HFFc6 (cell line): ENCODE measurements at places on chromosomes 12 and 14.

- no peak overlapping the region for H3K27ac ChIP-seq
- peak; percentile 92 for DNase-seq
- H3K36me3 ChIP-seq = no peaks in the 10 kb centered on the region
- no peaks in the 10 kb centered on the region for H3K27me3 ChIP-seq
- peak overlapping the region; percentile 11; the same call in 1 of the 2 replicates for H3K4me3 ChIP-seq
Observed at GRCh38 chr12:12704593-12705230, 8.7 kb upstream of the GPR19 start.

GRCh38 chr12:30169839-30170591 is 386.3 kb upstream of the TMTC1 start:
- H3K27ac ChIP-seq = no peak overlapping the region
- H3K4me1 ChIP-seq = no peaks in the 10 kb centered on the region
- no peaks in the 10 kb centered on the region; the same call in 1 of the 2 replicates for H3K27me3 ChIP-seq
- no peak for DNase-seq

- H3K4me3 ChIP-seq = no peak overlapping the region
- DNase-seq = no peak
- H3K27ac ChIP-seq = no peak overlapping the region
- peaks cover 4% of the 10 kb centered on the region for H3K27me3 ChIP-seq
Observed at GRCh38 chr12:106265116-106265515, 17.3 kb upstream of the CKAP4 start.

- peak within 1 kb of the TSS; percentile 88 for H3K27ac ChIP-seq
- H3K36me3 ChIP-seq = peaks cover 26% of the 10 kb centered on the region; the same call in 1 of the 2 replicates
- peaks cover 42% of the 10 kb centered on the region for H3K4me1 ChIP-seq
- H3K4me3 ChIP-seq = peak within 1 kb of the TSS; percentile 87
- H3K27me3 ChIP-seq = peaks cover 18% of the 10 kb centered on the region
Observed at GRCh38 chr14:50532502-50533240, at the start of gene MAP4K5. Gene MAP4K5 (minus strand): TSS chr14:50532569. CDS start chr14:50532049, 520 bp downstream.

- H3K36me3 ChIP-seq = no peaks in the 10 kb centered on the region
- H3K4me1 ChIP-seq = peaks cover 10% of the 10 kb centered on the region
- no peak overlapping the region for H3K4me3 ChIP-seq
- DNase-seq = peak; percentile 27
- H3K27me3 ChIP-seq = peaks cover 3% of the 10 kb centered on the region
Observed at GRCh38 chr12:92439420-92439805, 263.4 kb upstream of the PLEKHG7 start.

GRCh38 chr12:65632131-65632855 is 192.0 kb upstream of the HMGA2 start:
- peak overlapping the region; percentile 47 for H3K4me3 ChIP-seq
- H3K36me3 ChIP-seq = peaks cover 10% of the 10 kb centered on the region; the same call in 1 of the 2 replicates
- peaks cover 97% of the 10 kb centered on the region for H3K4me1 ChIP-seq
- no peak for DNase-seq

GRCh38 chr12:30517320-30517719 is 178.3 kb downstream of the IPO8 start:
- DNase-seq = no peak
- H3K27ac ChIP-seq = no peak overlapping the region
- H3K27me3 ChIP-seq = no peaks in the 10 kb centered on the region
- H3K36me3 ChIP-seq = no peaks in the 10 kb centered on the region
- no peaks in the 10 kb centered on the region for H3K4me1 ChIP-seq

DNA sequence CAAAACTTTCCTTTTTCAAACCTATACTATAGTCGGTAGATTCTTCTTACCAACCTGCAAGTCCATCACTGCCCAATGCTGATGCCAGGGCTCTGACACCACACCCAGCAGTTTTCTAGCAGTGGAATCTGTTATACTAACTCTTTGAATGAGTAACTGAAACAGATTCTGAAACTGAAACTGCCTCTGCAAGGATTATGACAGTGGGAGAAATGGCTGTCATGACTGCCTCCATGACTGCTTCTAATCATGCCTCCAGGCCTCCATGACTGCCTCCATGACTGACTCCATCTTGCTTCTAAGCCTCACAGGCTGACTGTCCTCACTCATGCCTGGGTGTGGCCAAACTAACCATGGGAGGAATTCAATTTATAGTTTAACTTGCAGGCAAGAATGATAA is 29.4 kb upstream of the OXA1L start:
- H3K4me1 ChIP-seq = 0 out of 2 replicates have a peak, but pooled peaks cover 5% of the 10 kb centered on the region
- no peak overlapping the region for H3K4me3 ChIP-seq
- peaks cover 7% of the 10 kb centered on the region; the same call in 1 of the 2 replicates for H3K36me3 ChIP-seq
- no peak overlapping the region for H3K27ac ChIP-seq
- no peak for DNase-seq
- H3K27me3 ChIP-seq = peaks cover 9% of the 10 kb centered on the region

DNA sequence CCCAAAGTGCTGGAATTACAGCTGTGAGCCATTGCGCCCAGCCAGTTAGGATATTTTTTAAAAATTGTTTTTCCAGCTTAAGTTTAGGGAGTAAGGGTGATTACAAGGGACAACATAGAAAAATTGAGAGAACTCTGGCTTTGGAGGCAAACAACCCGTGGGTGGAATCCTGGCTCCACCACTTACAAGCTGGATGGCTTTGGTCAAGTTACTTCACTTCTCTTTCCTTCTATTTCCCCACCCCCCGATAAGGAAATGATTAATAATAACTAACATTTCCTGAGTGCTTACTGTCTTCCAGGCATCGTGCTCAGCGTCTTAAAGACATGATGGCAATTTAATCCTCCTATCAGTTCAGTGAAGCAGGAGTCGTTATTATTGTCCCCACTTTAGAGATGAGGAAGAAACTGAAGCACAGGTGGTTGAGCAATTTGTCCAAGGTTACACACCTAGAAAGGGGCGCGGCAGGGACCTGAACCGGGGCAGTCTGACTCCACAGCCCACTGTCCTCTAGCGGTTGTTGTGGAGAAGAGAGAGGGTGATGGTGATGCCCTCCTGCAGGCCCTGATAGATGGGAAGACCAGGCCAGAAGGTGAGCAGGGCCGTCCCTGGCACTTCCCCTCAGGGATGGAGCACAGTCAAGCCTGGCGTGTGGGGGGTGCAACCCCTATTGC is 16.7 kb upstream of the FAIM2 start:
- DNase-seq = no peak
- no peaks in the 10 kb centered on the region for H3K36me3 ChIP-seq
- peaks cover 12% of the 10 kb centered on the region for H3K4me1 ChIP-seq
- peak overlapping the region; percentile 38; the same call in 1 of the 2 replicates for H3K27ac ChIP-seq

GRCh38 chr14:50139192-50139591 is 22.8 kb upstream of the VCPKMT start:
- no peak for DNase-seq
- H3K27ac ChIP-seq = no peak overlapping the region
- no peaks in the 10 kb centered on the region for H3K36me3 ChIP-seq
- H3K4me1 ChIP-seq = no peaks in the 10 kb centered on the region
- H3K4me3 ChIP-seq = no peak overlapping the region

DNA sequence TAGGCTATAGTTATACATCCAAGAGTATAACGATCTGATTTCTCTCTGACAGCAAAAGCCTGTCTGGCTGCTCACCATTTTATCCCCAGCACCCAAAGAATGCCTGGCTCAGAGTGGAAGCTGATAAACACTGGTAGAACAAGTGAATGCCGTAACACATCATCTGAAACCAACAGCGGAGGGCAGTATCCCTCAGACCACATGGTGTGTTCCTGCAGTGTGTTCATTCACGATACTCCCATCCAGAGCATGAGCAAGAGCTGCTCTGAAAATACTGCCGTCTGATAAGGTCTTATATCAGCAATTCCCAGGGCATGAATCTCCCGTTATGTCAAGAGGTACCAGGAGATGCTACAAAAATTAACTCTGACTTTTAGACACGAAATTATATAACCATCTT is 95.9 kb downstream of the TTC7B start:
- H3K4me1 ChIP-seq = peaks cover 24% of the 10 kb centered on the region
- H3K36me3 ChIP-seq = no peaks in the 10 kb centered on the region
- H3K27ac ChIP-seq = no peak overlapping the region

DNA sequence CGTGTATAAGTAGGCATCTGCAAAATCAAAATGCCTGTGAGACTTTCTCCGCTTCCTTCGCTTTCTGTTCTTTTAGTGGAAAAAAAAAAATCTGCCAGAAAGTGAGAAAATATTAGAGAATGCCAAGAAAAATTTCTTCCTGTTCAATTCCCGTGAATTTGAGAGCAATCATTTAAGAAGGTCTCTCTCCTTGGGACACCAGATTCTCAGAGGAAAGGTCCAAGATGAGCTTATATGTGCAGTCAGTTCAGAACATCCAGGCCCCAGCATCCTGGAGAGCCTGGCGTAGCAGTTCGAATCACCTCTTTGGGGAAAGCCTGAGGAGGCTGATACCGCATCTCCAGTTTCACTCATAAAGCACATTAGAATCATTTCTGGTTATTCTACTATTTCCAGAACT is 912.8 kb downstream of the GALC start:
- H3K27me3 ChIP-seq = peaks cover 2% of the 10 kb centered on the region; the same call in 1 of the 2 replicates
- H3K27ac ChIP-seq = no peak overlapping the region
- no peaks in the 10 kb centered on the region for H3K4me1 ChIP-seq
- H3K4me3 ChIP-seq = no peak overlapping the region
- DNase-seq = no peak
- H3K36me3 ChIP-seq = peaks cover 6% of the 10 kb centered on the region; the same call in 1 of the 2 replicates

GRCh38 chr12:125329239-125330102 is 264.2 kb downstream of the AACS start:
- H3K27me3 ChIP-seq = peaks cover 4% of the 10 kb centered on the region
- H3K27ac ChIP-seq = no peak overlapping the region
- H3K4me3 ChIP-seq = no peak overlapping the region
- no peaks in the 10 kb centered on the region for H3K4me1 ChIP-seq
- no peak for DNase-seq
- no peaks in the 10 kb centered on the region for H3K36me3 ChIP-seq

DNA sequence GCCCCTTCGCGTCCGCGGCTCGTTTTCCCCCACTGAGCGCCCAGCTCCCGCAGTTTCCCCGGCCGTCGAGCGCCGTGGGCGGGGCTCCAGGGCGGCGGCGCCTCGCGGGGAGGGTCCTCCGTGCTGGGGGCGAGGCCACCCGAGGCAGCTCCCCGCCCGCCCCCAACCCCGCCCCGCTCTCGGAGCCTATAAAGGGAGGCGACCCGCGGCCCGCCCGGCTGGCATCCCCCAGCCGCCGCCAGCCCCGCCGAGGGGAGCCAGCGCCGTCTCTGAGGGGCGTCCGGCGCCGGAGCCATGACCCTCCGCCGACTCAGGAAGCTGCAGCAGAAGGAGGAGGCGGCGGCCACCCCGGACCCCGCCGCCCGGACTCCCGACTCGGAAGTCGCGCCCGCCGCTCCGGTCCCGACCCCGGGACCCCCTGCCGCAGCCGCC is at the start of gene TAMALIN:
TAMALIN (plus strand) TSS at position 221 of the 432 bp plus-strand sequence; CDS start at position 295, 74 bp downstream.
- peaks cover 10% of the 10 kb centered on the region; the same call in 1 of the 2 replicates for H3K4me1 ChIP-seq
- no peaks in the 10 kb centered on the region for H3K36me3 ChIP-seq
- peak within 1 kb of the TSS; percentile 80 for H3K4me3 ChIP-seq
- peaks cover 15% of the 10 kb centered on the region for H3K27me3 ChIP-seq
- no peak within 1 kb of the TSS for H3K27ac ChIP-seq

DNA sequence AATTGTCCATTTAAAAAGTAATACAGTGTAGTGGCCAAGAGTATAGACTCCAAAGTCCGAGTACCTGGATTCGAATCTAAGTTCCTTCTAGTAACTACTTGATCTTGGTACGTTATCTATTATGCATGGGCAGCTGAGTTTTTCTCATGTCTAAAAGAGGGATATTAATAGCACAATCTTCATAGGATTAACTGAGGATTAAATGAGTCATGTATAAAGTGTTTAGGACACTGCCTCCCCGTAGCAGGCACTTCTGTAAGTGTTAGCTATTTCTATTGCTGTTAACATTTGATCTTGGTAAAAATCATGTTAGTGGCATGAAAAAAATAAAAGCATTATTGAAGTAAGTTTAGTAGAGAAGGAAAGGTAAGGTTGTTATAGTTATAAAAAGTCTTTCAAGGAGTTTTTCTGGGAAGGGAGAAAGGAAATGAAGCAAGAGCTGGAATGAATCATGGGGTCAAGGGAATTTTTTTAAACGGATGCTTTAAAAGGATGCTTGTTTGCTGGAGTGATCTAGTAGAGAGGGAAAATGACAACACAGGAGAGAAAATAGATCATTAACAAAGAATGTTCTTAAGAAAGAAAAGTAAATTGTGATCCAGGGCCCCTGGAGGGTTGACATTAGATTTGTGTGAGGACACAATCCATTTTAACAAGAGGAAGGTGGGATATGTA is 502.2 kb upstream of the USP15 start:
- H3K27me3 ChIP-seq = no peaks in the 10 kb centered on the region
- DNase-seq = peak; percentile 18
- H3K27ac ChIP-seq = no peak overlapping the region
- H3K4me3 ChIP-seq = no peak overlapping the region
- H3K36me3 ChIP-seq = no peaks in the 10 kb centered on the region

DNA sequence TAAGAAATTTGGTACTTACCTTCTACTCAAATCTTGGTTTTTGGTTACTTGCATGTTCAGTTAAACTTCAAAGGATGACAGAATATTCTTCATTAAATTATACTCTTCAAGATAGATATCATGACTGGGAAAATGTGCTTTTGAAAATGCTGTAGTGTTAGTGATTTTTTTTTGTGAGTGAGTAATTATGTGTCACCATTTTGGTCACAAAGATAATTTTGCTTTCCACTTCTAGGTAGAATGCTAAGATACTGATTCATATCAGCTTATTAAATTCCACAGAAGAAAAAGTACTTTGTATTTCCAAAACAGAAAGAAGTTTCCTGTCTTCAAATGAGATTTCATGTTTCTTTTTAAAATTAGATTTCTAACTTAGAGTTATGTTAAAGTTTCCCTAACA is 61.2 kb downstream of the ATXN7L3B start:
- no peaks in the 10 kb centered on the region; the same call in 1 of the 2 replicates for H3K27me3 ChIP-seq
- H3K27ac ChIP-seq = no peak overlapping the region
- no peaks in the 10 kb centered on the region for H3K4me1 ChIP-seq
- DNase-seq = no peak
- 0 out of 2 replicates have a peak, but pooled peaks cover 5% of the 10 kb centered on the region for H3K36me3 ChIP-seq

DNA sequence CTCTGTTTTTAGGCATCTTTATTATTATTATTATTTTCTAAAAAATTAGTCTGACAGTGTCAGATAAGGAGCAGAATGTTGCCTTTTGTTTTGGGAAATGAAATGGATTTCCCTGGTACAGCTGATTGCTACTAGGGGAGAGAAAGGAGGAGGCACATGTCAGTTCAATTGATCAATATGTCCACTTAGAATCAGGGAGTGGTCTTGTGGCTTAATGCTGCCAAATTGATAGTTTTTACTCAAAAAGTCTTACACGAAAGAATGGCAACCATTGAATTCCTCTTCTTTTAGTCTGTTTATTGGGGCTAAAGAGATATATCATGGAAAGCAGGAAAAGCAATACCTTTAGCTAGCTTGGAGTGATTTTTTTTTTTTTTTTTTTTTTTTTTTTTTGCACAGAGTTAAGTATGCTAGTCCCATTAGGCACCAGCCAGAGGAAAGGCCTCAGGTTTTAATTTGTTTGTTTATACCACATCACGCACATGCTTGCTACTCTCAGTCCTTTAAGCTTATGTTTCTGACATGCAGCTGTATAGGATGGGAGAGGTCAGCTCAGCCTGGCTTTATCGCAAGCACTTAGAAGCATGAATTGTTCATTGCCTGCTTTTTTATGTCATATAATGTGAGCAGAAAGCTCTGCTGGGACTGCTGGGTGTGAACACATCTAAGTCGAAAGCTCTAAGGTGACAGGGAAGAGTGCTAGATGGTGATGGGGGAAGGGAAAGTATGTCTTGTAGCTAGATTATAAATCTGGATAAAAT is 1.4 kb downstream of the AKAP6 start:
- H3K4me1 ChIP-seq = no peaks in the 10 kb centered on the region
- no peak overlapping the region for H3K4me3 ChIP-seq
- H3K36me3 ChIP-seq = no peaks in the 10 kb centered on the region
- H3K27ac ChIP-seq = no peak overlapping the region
- no peaks in the 10 kb centered on the region for H3K27me3 ChIP-seq
